Stimulated activated CD4-positive, alpha-beta T cell treated with anti-CD3 and anti-CD28 coated beads, Interleukin-4, amount 100 ng/mL, for 24 hours (primary cell): ENCODE measurements at places on chromosomes 5 and 9.

GRCh38 chr5:80967500-80968181, 7.5 kb downstream of the RASGRF2 start:
- DNase-seq, result no peak

- no peak for DNase-seq
Observed at GRCh38 chr5:32278406-32278805, 34.3 kb downstream of the MTMR12 start.

GRCh38 chr5:56496581-56497063, 263.5 kb upstream of the ANKRD55 start:
- no peak for DNase-seq

DNA sequence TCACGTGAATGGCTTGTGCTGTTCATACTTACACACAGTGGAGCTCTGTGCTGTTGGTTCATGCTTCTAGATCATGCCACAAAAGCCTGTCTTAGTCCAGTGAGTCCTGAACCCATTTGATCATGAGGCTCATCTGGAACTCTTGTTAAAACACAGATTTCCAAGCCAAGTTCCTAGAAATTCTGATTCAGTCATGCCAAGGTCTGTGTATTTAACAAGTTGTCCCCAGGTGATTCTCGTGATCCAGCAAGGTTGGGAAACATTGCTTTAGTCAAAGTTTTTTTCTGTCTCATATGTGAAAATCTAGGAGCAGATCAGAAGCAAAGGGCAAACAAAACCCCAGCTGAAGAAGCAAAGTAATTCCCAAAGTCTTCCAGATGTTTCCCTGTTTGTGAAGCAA, 112.5 kb upstream of the GAS1 start:
- no peak for DNase-seq

- no peak for DNase-seq
Observed at GRCh38 chr5:116507051-116507537, 67.5 kb downstream of the SEMA6A start.

DNA sequence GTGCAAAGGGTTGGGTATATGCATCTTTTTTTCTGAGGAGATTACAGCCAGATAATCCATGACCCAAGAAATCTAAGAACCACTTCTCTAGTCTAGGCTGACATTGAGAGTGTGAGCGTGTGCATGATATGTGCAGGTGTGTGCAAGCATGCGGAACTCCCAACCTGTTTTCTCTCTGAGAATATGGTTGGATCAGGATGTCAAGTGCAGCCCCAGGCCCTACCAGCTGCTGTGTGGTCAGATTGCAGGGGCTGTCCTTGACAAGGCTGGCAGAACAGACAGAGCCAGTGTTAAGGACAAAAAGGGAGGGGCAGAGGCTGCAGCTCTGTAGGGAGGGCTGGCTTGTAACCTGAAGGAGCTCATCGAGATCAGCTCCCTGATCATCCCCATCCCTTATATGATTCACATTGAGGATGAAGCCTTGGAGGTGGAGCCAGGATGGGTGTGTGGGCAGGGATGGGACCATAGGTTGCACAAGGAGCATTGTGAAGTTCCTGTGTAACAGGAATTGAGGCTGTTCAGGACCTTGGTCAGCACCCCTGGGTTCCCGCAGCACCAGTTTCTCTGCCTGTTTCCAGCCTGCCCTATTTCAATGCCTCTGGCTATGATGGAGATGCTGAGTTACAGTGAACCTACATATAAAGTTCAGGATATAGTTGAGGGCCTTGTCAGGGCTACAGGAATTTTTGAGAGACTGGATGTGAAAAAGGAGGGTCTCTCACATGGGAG, 52.6 kb upstream of the ARAP3 start:
- DNase-seq, result peak; percentile 25

DNA sequence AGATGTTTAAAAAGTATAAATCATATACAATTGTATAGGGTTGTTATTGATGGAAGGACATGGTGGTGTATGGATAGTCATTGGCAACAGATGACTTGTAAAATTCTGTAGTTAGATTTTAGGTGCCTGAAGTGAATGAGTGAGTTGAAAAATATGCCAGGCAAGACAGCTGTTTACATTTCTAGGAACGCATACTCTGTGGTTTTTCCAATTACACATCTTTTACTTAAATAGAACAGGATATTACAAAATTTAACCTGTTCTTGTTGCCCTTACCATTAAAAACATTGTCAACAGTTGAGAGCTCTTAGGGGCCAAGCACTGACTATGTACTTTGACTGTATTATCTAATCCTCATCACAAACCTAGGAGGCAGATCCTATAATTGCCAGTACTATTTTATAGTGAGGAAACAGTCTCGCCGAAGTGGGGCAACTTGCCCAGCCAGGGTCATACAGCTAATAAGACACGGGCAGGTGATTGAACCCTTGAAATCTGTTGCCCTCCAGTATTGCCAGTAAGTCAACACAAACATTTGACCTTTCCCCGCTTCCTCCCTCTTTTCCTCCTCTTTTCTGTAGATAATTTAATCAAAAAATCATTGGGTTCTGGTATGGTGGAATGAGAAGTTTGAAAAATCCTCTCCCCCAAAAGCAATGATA, 88.6 kb downstream of the MACROH2A1 start:
- no peak for DNase-seq

GRCh38 chr9:117002686-117003085, 315.6 kb downstream of the TRIM32 start:
- no peak for DNase-seq

DNA sequence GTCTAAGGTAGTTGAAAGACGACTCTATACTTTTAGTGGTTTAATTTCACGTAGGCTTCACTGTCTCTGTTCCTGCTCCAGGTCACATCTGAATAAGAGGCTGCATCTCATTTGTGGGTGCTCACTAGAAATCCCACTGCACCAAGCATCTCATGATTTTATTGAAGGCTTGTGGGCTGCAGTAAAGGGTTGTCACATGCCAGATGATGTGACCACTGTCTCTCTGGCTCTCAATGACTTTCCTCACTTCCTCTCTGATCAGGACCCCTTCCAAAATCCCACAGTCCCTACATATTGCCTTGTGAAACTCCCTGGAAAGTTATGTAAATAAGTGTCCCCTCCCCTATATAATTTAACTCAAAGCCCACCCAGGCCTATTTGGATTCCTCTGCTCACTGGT, 8.9 kb upstream of the ZCCHC10 start:
- DNase-seq, result no peak

- DNase-seq, result no peak
Observed at GRCh38 chr5:66669086-66669861, 73.1 kb downstream of the MAST4 start.

GRCh38 chr9:115847216-115847615, 306.4 kb upstream of the PAPPA start:
- no peak for DNase-seq

DNA sequence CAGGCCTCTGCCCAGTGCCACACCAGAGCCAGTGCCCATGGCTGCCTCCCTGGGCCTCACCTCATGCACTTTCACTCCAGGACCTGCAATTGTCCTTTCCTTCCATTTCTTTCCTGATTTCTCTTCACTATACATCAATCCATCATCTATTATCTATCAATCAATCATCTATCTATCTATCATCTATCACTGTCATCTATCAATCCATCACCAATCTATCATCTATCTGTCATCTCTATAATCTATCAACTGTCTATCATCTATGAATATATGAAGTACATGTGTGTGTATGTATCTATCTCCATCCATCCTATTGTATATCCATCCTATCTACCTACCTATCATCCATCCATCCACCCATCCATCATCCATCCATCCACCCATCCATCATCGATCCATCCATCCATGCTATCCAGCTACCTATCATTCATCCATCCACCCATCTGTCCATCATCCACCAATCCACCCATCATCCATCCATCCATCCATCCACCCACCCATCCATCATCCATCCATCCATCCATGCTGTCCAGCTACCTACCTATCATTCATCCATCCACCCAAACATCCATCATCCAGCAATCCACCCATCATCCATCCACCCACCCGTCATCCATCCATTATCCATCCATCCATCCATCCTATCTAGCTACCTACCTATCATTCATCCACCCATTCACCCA, 26.9 kb downstream of the SLC6A3 start:
- DNase-seq, result no peak

DNA sequence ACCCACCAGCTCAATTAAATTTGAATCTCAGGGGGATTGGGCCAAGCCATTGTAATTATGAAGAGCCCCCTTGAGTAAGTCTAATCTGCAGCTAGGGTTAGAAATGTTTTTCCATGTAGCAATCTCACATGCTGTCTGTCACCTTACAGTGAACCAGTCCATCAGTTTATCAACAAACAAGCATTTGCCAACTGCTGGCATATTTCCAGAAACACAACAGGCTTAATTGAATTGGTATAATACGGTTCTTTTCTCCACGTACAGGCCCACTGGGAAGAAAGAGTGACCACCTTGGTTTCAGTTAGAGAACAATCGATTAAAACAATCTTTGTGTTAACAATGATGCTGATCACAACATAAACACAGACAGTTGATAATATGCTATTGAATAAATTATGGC, 67.4 kb downstream of the NSUN2 start:
- DNase-seq, result no peak

- DNase-seq, result no peak
Observed at GRCh38 chr5:151657114-151657513, 29.6 kb downstream of the SPARC start.

GRCh38 chr5:10324518-10325370, 17.0 kb upstream of the CMBL start:
- DNase-seq, result no peak

- no peak for DNase-seq
Observed at GRCh38 chr5:141669520-141669919, 12.5 kb downstream of the ARAP3 start.

GRCh38 chr9:106922026-106922425, 59.1 kb downstream of the ZNF462 start:
- DNase-seq, result no peak

DNA sequence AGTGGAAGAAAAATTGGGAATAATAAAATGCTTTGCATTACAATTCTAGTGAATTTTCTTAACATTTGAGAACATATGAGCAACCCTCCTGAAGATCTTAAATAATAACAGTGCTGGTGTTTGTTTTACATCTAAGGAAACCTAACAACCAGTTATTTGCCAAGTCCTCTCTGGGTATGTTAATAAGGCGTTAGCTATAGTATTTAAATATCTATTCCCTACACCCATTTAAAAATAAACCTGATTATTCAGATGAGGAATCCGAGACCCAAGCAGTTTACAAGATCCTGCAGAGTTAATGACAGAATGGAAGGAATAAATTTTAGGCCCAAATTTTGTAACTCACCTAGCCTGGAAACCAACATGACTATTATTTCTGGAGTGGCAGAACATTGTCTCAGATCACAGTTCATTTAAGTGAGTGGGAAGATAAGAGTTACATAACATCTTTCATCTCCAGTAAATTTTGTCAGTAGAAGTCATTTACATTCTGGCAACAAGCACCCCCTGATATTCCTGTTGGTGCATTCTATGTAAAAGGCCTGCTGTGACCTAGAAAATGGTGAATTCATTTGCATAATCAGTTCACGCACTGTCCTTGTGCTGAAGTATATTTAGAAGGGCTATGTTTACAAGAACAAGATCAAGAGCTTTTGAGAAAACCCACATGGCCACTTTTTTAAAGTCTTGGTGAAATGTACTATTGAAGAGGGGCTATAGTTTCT, 148.2 kb downstream of the COX7C start:
- no peak for DNase-seq

DNA sequence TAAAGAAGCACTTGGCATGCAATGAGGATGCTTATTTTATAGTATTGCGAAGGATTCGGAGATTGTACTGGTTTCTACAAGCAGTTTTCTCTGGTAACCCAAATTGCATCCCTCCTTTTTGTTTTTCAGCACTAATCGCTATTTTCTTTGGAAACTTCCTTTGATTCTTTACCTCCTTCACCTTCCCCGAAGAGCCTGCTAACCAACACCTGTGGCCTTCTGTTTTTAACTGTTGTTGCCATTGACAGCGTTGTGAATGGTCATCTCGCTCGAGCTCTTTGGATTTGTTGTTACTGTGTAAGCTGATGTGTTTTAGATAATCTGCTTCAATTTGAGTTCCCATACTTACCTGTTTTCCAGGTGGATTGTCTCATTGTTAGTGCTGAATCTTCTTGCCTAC, 1.1 kb downstream of the CNOT6 start:
- no peak for DNase-seq

- DNase-seq, result no peak
Observed at GRCh38 chr5:13215806-13216205, 728.7 kb downstream of the DNAH5 start.

DNA sequence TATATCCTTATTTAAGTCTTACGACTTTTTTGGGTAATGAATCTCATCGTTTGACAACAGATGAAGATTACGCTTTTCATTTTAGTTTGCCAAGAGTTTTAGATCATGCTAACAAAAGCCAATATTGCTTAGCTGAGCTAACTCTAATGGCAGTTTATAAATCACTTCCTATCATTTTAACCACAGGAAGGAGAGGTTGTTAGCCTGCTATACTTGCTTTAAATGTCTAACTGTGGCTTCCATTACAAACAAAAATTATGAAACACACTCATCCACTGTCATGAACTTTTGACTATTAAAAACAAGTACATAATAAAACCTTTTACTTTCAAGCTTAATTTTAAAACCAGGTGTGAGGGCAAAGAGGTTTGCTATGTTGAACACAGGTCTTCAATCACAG, 53.7 kb upstream of the ANKH start:
- no peak for DNase-seq

- DNase-seq, result no peak
Observed at GRCh38 chr5:32202394-32202793, 28.3 kb upstream of the GOLPH3 start.

DNA sequence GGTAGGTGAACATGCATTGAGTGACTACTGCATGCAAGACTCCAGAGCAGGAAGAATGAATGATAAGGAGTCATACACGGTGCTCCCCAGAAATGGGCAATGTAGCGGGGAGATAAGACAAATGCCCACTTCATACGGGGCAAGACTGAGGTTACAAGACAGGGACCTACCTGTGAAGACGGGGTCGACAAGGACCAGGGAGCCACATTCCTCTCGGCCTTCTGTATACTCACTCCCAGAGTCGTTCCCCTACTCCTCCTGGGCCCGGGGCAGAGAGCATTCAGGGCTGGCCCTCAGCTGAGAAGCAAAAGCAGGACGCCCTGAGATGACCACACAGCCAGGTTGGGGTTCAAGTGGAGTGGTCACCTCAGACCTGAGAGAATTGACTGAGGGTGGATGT, 26.7 kb downstream of the PITX1 start:
- no peak for DNase-seq

DNA sequence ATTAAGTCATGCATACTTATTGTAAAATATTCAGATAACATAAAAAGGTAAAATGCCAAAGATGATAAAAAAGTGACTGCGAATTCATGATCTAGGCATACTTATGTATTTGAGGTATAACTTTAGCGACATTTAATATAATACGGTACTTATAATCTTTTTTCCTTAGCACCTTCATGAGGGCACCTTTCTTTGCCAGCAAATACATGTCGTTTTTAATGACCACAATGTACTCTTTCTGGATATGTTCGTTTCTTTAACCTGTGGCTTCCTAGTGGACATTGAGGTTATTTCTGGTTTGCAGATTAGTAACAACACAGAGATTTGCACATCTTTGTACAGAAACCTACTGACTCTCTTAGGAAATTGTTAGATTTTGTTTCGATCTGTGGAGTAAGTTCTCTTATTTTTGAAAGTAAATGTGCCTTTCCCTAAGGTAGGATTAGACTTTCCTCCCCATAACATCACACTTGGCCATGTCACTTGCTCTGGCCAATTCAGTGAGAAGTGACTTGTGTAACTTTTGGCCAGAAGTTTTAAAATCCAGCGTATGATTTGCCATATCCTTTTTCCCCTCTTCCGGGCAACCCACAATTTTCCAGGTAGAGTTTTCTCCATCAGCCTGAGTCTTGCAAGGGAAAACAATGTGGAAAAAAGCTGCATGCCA, 24.4 kb downstream of the ANKRD33B start:
- no peak for DNase-seq

- DNase-seq, result no peak
Observed at GRCh38 chr5:39816866-39817265, 392.1 kb upstream of the DAB2 start.
